ENCODE measurements at places on chromosomes 12 and 14.
A peak's percentile ranks its signal among the peaks of the same experiment; 100 is the strongest.

GRCh38 chr12:22733756-22734155, 108.8 kb downstream of the ETNK1 start:
- no peak for DNase-seq

- DNase-seq: no peak
Observed at GRCh38 chr12:111156304-111156703, 212.6 kb downstream of the PHETA1 start.

DNA sequence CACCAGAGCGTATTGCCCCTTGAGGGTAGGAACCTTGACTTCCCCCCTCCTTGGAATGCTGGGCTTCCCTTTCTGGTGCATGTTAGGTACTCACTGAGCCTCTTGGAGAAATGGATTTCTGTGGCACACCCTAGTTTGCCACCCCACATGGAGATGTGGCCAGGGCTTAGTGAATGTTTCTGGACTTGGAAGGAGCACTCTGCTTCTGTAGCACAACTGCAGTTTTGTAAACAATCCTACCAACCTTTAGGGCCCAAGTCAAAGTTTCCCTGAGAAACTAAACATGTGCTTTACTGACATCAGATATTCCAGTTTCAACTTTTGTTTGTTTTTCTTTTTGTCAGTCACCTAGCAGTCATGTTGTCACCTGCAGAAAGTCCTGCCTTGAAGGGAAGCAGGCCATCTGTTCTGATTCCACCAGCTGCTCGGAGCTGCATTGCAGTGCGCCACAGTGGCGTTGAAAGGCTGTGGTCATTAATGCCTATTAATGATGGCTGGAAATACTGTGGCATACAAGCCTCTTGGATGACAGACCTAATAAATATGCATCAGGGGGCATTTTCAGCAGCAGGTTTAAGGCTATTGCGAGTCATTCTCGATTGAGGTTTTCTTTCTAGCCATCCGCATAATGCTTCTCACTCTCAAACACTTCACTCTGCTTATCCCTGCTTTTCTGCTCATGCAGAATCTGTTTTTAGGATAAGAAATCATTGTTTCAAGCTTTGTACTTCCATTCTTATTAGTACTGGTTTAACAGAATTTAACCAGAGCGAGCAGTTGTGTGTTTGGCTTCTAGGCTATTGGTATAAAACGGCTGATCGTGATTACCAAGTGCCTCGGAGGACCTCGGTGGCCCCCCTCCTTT, 7.8 kb downstream of the PELI2 start:
- no peak for DNase-seq

DNA sequence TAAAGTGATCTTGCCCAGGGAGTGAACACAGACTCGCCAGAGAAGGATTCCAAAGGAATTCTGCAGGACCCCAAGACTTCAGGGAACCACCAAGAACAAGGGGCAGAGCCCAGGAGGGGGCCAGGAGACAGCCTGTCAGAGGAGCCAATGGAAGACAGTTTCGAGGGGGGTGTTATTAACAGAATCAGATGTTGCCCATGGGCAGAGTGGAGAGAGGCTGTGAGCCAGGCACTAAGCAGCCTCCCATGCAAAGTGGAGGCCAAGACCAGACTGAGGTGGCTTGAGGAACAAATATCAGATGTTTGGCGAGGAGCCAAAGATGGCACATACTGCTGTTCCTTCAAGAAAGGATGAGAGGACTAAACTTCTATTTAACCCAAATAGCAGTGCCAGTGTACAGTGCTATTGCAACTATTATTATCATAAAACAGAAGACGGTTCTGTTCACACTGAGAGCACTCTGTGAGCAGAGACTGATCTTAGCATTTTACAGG, 12.6 kb downstream of the APPL2 start:
- no peak for DNase-seq

DNA sequence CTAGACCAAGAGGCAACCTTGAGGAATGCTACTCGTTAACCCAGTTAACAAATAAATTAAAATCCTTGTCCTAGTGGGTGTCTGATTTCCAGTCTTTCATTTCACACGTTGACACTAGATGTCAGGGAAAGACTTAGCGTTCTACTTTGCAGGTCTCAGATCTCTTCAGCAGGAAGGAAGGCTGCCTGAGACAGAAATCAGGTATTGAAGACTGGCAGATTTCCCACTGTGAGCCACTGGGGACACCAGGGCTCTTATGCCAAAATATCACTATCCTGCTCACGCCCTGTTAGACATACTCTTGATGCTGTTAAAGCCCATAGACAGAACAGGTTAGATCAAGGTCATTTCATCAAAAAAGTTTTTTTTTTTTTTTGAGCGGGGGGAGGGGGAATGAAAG, 33.0 kb downstream of the EMP1 start:
- no peak for DNase-seq

- no peak for DNase-seq
Observed at GRCh38 chr14:90979515-90979914, 80.9 kb downstream of the RPS6KA5 start.

- no peak for DNase-seq
Observed at GRCh38 chr12:58761308-58761707, 159.0 kb downstream of the LRIG3 start.

DNA sequence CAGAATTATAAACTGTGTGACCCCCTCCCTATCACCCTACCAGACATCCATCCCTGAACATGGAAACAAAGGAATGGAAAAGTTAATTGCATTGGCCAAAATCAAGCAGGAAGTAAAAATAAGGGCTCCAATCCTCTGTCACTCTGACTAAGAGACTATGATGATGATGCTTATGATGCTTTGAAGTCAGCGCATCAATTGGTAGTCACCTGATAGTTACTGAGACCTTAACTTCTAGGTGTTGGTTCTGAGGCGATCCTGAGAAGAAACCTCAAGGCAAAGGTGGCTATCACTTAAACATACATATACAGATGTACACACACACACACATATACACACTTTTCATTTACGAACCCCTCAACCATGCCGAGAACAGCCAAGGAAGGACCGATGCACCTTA, 6.6 kb downstream of the ITPR2 start:
- no peak for DNase-seq

- no peak for DNase-seq
Observed at GRCh38 chr12:57342207-57342691, 88.6 kb downstream of the R3HDM2 start.

- no peak for DNase-seq
Observed at GRCh38 chr12:90899456-90900182, 55.4 kb downstream of the CCER1 start.

GRCh38 chr12:38653650-38654049, 251.7 kb downstream of the CPNE8 start:
- DNase-seq: no peak

- no peak for DNase-seq
Observed at GRCh38 chr14:73744175-73744867, 30.1 kb upstream of the PNMA1 start.

DNA sequence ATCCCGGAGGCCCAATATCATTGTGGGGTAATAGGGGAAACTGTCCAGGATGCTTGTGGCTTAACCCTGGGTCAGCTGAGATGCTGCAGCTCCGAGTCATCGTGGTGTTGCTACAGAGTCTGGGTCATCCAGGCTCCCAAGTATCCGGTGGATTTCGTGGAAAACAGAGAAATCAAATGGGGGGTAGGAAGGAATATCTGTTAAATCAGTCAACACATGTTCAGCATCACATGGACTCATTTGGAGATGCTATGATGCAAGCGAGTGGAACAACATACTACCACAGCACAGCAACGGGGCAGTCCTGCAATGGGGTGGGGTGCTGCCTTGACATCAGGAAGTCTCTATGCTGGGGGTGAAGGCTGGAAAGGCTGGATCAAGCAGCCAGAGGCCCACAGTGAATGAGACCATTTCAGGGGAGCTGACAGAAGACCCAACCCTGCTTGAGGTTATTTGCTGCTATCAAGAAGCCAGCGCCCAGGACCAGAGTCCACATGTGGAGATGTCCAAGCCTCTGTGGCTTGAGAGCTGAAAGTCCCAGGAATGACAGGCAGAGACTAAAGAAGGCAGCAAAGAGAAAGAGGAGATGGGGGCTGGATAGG, 22.9 kb downstream of the VDR start:
- no peak for DNase-seq

- peak; percentile 84 for DNase-seq
Observed at GRCh38 chr14:61456720-61457119, 135.3 kb downstream of the PRKCH start.

GRCh38 chr14:105455766-105456660, 18.6 kb upstream of the CRIP2 start:
- no peak for DNase-seq

DNA sequence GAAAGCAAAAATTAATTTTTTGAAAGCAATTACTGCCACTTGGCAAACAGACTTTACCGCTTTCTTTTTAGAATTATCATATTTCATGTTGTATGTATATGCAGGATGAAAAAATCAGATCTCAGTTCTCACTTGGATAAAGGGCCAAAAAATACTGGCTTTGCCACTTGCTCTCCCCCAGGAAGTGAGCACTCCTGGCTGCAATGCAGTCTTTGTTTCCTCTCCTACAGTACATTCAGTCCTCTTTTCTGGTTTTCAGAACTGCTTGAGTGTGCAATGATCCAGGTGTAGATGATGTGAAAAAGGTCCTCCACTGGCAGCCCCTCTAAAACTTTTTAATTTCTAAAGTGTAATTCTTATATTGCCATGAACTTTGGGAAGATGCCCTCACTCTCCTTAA, 183.4 kb downstream of the SLC25A21 start:
- no peak for DNase-seq

GRCh38 chr14:101362529-101363260, 198.6 kb upstream of the DIO3 start:
- no peak for DNase-seq

GRCh38 chr14:31059152-31059924, 33.2 kb upstream of the STRN3 start:
- no peak for DNase-seq

- DNase-seq: no peak
Observed at GRCh38 chr12:93167841-93168492, 209.8 kb upstream of the NUDT4 start.

- no peak for DNase-seq
Observed at GRCh38 chr12:29226616-29227015, 77.5 kb downstream of the FAR2 start.

DNA sequence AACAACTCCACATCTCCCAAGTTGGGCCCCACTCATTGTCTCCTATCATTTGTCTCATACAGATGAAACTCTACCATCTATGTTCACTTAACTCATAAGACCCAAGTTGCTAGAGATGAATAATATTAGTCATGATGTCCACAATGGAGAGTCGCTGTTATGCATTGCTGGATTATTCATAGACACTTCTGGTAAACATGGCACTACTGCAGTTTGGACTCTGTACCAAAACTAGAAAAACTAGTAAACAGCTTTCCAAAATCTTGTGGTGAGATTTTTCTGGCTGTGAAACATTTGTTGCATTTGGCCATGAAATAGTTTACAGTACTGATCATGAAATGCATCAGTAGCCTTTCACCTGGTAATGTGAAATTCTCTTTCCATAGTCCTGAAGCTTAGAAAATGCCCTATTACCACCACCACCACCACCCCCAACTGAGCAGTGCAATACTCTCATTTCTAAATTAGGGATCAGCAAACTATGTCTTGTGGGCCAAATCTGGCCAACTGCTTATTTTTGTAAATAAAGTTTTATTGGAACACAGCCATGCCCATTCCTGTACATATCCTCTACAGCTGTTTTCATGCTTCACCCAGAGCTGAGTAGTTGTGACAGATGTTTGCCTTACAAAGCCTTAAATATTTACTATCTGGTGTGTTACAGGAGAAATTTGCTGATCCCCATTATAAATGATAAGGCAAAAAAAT, 236.5 kb downstream of the DPF3 start:
- DNase-seq: no peak

- no peak for DNase-seq
Observed at GRCh38 chr12:63223128-63223527, 72.1 kb upstream of the AVPR1A start.

- DNase-seq: no peak
Observed at GRCh38 chr14:94458558-94459205, 6.1 kb upstream of the SERPINA11 start.

GRCh38 chr12:51307655-51308593, 16.1 kb downstream of the BIN2 start:
- DNase-seq: no peak

DNA sequence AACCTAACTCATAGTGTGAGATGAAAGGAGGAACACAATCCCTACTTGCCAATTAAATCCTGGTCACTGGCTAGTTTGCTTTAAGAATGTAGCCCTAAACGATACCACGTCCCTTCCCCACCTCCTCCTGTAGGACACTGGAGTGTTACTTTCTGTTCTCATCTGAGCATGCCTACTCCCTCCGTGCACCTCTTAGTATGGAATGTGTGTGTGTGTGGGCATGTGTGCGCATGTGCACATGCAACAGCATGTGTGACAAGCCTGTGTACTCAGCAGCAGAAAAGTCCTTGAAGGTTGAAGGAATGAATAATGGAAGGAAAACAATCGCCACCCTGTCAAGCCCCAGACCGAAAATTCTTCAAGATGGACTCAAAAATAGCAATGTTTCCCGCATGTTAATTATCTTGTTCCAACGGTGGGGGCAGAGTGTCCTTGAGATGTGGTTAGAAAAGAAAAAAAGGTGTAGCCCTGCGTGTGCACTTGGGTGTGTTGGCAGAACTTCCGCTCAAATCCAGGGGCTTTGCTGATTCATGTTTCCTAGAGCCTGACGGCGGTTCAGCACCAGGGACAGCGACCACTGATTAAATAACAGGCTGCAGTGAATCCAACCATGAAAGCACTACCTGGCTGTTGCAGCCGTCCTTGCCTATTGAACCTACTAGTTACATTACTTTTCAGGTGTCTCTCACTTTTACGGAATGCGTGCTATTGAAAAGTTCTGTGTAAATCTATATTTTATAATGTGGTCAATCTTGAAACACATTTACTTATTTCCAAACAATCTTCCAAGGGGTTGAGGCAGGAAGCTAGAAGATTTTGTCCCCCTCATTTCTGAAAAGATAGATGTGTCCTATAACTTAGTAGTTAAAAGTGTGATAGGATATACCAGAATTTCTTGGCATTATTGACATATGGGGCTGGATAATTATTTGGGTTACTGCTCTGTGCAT, 79.8 kb downstream of the SRRM4 start:
- no peak for DNase-seq

DNA sequence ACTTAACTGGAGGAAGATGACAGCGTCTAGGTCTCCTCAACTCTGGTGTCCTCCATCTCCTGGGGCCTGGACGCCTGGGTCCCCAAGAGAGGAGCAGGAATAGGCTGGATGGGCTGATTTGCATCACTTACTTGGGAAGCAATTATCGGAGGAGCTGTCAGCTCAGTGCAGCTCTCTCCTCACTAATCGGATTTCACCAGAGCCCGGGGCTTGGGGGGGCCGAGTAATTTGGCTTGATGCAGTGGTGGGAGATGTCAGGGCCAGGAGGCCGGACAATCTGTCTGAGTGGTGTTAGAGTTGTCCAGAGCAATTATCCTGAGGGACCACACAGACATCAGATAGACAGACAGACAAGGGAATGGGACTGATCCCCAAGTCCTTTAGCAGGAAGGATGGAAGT, 4.6 kb upstream of the SMUG1 start:
- DNase-seq: no peak

DNA sequence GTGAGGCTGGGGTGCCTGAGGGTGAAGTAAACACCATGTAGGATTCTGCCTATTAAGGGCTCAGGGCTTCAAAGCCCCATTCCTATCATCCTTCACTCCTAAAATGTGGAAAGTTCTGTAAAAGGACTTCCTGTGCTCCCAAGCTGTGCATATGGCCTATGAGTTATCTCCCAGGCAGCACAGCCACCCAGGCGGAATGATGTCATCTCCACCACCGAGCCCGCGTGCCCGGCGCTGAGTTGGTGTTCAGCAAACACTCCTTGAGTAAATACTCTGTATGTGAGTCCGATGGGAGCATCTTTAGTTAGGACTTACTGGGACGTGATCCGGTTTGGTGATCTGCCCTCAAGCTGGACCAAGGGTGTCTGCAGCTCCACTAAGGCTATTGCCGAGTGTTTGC, 437.3 kb downstream of the MED13L start:
- no peak for DNase-seq

Measured in activated CD4-positive, alpha-beta T cell treated with anti-CD3 and anti-CD28 coated beads, Interleukin-2, amount 50 U/mL, for 4 hours (primary cell).